ENCODE measurements at places on chromosomes 1 and 21.

- no peak for DNase-seq
Measured at GRCh38 chr21:19420565-19420964, 1017.0 kb upstream of the TMPRSS15 start.

GRCh38 chr1:29166291-29166878 lies 15.3 kb downstream of the SRSF4 start:
- no peak for DNase-seq

DNA sequence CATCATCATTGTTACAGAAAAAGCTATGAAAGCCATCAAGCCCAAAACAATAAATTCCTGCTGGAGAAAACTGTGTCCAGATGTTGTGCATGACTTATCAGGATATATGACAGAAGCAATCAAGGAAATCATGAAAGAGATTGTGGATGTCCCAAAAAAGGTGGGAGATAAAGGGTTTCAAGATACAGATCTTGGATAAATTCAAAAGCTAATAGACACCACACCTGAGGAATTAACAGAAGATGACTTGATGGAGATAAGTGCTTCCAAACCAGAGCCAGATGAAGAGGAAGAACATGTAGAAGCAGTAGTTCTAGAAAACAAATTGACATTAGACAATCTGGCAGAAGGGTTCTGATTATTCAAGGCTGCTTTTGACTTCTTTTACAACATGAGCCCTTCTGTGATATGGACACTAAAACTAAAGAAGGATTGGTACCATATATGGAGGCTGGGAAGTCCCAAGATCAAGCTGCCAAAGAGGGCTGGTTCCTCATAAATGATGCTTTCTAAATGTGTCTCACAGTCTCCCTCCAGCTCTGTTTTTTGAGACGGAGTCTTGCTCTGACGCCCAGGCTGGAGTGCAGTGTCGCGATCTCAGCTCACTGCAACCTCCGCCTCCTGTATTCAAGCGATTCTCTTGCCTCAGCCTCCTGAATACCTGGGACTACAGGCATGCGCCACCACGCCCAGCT lies 32.1 kb upstream of the LRIG2 start:
- no peak for DNase-seq

DNA sequence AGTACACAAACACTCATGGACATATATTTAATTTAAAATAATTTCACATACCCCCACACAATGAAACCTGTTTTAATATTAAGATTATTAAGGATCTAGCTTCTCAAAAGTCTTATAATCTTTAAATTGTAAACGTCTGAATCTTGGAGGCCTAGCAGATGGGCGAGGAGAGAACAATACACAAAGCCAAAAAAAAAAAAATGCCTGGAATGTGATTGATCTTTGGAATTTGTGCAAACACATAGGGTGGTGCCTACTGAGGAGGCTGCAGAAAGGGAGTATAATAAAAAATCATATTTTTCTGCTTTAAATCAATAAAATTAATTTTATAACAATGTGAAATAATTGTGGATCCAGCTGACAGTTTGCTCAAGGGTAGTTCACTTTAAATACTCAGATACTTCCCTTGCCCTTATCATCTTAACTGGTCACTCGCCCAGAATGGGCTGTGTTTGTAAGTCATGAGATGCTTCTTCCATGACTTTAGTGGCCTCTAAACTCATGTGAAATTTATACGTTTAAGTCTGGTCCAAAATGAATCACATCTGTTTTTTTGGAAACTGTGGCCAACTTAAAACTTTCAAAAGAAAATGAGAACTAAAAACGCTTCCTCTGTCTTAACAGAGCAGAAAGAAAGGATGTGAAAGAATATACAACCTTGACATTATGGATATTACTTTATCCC lies 802.8 kb upstream of the CXADR start:
- peak; percentile 89 for DNase-seq

GRCh38 chr1:93611668-93612067 lies 70.0 kb downstream of the BCAR3 start:
- DNase-seq = no peak

GRCh38 chr1:147211577-147211976 lies 13.6 kb downstream of the FMO5 start:
- DNase-seq = no peak
